ENCODE measurements at places on chromosomes 4 and X.

DNA sequence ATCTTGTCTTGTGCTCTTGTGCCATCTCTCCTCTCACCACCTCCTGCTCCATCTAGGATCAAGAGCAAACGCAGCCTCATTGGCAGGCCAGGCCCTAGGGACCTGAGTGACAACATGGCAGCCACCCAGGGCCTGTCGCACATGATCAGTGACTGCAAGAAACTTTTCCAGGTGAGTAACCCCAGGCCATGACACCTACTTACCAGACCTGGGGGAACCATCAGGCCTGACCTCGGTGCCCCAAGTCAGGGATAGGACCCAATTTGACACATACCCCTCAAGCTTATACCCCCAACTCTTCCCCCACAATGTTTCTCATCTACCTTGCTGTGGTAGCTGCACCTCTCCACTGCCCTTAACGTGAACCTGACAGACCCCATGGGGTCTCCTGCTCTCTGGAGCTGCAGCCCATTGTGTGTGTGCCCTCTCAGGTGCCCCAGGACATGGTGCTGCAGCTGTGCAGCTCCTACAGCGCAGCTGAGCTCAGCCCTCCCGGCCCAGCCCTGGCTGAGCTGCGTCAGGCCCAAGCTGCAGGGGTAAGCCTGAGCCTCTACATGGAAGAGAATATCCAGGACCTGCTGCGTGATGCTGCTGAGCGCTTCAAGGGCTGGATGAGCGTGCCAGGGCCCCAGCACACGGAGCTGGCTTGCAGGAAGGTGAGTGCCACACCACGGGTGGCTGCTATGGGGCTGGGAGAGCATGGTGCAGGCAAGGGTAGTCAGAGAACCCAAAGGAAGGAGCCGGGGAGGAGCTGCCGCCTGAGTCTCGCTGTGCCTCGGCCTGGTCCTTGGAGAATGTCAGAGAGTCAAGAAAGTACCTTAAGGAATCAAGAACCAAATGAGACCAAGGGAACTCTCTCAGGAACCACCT is 74.8 kb downstream of the STARD8 start:
- DNase-seq, result no peak

GRCh38 chr4:79047316-79047715 is 108.1 kb upstream of the PAQR3 start:
- DNase-seq, result no peak

DNA sequence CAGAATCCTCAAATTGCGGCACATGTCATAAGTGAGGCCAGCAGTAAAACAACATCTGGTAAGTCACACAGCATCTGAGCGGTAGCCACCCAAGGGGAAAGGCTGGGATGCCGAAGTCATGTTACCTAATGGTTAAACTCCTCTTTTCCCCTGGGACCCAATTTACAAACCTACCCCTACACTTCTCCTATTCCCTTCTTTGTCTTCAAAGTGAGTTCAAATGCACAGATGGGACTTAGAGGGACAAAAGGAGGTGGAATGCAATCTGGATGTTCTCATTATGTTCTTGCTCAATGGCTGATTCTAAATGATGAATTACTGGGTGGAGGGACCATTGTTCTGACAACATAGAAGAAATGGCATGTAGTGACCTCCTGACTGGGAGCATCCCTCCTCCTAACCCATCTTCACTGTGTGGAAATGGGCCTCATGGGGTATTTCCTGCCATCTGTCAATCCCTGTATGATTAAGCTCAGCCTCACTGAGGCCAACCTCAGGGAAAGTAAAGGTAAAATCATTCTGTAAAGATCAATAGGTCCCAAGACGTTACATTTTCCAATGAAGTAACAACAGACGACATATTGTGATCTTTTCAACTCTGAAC is 8.5 kb downstream of the CD40LG start:
- DNase-seq, result no peak

DNA sequence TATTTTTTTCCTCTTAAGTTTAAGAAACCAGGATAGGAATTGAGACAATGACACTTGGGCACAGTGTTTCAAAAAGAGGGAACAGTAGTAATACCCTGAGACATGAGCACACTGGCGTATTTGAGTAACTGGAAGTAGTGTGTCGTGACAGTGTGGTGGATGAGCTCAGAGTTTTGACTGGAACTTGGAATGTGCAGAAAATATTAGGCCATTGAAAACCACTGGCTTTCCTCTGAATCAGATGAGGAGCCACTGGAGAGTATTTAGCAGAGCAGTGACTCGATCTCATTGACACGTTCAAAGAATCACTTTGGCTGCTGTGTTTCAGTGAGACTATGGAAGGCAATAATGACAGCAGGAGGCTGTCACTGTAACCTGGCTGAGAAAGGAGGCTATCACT is 1531.2 kb downstream of the STIM2 start:
- DNase-seq, result no peak

DNA sequence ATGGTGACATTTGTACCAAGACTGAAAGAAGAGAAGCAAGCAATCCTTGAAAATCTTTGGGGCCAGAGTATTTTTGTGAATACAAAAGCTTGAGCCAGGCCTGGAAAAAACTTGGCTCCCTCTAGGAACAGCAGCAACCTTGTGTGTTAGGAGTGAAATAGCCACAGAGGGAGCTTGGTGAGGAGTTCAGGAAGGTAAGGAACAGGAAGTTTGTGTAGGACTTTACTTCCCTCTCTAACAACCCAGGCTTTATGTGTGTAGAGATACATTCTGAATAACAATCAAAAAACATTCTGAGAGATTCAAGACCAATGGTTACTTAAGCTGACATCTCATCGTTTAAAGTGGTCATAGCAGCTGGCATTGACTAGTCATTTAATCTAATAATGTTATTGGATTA is 668.5 kb downstream of the PCDH18 start:
- no peak for DNase-seq

- no peak for DNase-seq
Observed at GRCh38 chr4:104465201-104465600, 29.5 kb downstream of the CXXC4 start.

DNA sequence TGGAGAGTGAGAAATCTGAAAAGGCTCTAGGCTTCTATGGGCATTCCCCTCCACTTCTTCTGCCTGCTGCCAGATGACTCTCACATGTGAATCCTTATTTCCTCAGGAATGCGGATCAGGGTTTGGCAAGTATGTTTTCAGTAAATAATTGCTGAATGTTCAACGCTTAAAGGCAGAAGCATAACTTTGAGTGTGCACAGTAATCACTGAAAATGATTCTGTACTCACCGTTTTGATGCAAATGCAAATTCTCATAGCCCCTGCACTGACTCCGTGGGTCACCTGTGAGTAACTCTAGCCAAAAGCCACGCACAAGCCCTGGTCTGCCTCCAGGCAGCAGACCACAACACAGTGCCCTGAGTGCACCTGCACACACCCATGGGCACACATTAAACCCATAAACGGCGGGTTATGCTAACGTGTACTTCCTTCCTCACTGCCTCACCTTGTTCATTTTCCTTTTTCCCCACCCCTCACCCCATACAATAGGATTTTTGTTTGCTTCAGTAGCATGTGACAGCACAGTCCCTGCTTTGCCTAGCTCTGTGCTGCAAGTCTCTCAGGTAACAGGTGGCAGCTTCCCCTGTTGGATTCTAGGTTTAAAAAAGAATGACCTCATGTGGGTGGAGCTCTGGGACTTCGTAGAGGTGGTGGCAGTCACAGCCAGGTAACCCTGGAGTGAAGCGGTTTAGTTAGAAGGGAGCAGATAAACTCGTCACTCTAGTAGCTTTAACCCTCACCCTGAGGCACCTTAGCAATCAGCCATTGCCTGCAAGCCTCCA is at the start of gene ARHGEF38:
ARHGEF38 (plus strand) TSS at position 656 of the 782 bp plus-strand sequence. CDS start 146 bp downstream, outside the sequence.
- DNase-seq, result no peak

DNA sequence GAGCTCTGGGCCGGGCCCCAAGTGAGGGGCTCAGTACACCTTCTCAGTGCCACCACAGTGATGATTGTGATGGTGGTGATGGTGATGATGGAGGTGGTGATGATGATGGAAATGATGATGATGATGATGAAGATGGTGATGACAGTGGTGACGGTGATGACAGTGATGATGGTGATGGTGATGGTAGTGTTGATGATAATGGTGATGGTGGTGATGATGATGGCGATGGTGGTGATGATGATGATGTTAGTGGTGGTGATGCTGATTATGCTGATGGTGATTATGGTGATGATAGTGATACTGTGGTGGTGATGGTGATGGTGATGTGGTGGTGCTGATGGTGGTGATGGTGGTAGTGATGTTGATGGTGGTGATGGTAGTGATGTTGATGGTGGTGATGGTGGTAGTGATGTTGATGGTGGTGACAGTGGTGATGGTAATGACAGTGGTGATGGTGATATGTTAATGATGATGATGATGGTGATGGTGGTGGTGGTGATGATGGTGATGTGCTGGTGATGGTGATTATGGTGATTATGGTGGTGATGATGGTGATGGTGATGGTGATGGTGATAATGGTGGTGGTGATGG is 29.9 kb downstream of the HMX1 start:
- no peak for DNase-seq

GRCh38 chrX:41541386-41541785 is 94.2 kb downstream of the NYX start:
- DNase-seq, result no peak

GRCh38 chr4:154084864-154085263 is 296.0 kb upstream of the SFRP2 start:
- DNase-seq, result no peak

- DNase-seq, result no peak
Observed at GRCh38 chrX:10172877-10173276, 16.1 kb downstream of the CLCN4 start.

- DNase-seq, result no peak
Observed at GRCh38 chr4:74235135-74235534, 73.1 kb upstream of the EPGN start.

GRCh38 chr4:47050761-47051725 is 19.7 kb downstream of the GABRB1 start:
- no peak for DNase-seq

- DNase-seq, result no peak
Observed at GRCh38 chrX:107742700-107743191, 32.8 kb downstream of the TSC22D3 start.

GRCh38 chrX:152989292-152989658 is 4.6 kb downstream of the PNMA5 start:
- DNase-seq, result no peak

DNA sequence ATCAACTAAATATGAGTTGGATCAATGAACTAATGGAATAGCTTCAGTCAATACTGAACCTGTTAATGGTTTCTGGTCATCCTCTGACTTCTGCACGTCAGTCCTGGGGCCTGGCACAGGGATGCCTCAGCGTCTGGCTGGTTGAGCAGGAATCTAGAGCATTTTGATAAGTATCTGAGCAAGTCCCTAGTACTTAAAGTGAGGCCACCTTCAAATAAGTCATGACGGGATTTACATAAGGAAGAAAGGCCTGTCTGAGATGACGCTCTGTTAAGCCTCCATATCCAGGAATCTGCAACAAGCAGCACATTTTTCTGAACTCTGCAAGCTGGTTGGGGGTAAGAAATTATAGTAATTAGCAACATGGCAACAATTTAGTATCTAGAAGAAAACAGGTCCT is 83.2 kb upstream of the TBC1D9 start:
- DNase-seq, result no peak

GRCh38 chr4:102807345-102807744 is 20.0 kb downstream of the UBE2D3 start:
- no peak for DNase-seq

- no peak for DNase-seq
Observed at GRCh38 chrX:11407331-11408108, 114.3 kb downstream of the AMELX start.

DNA sequence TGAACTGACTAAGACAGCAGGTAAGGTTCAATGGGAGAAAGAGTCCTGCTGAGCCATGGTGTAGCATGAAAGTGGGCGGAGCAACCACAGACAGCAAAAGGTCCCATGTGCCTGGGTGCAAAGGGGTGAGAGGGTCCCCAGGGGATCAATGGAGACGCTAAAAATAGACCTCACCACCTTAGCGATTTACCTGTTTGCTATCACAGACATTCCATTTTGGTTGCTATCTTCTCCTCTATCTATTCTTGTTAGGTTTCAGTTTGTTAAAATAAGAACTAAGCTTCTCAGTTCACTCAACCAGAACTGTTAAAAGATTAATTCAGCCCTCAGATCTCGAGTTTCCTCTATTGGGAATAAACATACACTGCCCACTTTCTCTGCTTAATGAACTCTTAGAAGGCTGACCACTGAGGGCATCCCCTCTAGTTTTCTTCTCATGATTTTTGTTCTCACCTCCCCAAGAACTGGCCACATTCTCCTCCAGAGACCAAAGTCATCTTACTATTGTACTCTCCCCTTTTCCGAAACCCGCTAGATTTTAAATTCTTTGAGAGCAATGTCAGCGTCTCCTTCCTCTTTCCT is 136.7 kb downstream of the PARM1 start:
- DNase-seq, result no peak

- no peak for DNase-seq
Observed at GRCh38 chrX:129599499-129599898, 55.3 kb downstream of the APLN start.

- no peak for DNase-seq
Observed at GRCh38 chrX:72255445-72255844, 16.6 kb upstream of the ERCC6L start.

- DNase-seq, result no peak
Observed at GRCh38 chr4:140059159-140059558, 94.8 kb downstream of the MAML3 start.

DNA sequence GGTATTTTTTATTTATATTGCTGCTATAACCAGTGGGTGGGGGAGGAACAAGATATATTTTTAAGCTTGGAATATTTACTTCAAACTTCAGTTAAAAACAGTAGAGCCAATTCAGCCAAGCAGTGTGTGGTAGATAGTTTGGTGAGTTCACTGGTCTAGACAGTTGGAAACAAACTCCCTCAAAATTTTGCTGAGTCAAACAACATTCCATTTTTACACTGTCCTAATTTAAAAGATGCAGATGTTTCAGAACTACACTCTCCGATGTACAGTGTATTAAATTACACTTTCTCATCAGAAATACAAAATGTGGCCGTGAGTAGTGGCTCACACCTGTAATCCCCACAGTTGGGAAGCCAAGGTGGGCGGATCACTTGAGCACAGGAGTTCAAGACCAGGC is 23.3 kb downstream of the PRKX start:
- DNase-seq, result no peak

GRCh38 chr4:22237846-22238494 is 277.9 kb downstream of the ADGRA3 start:
- DNase-seq, result no peak

DNA sequence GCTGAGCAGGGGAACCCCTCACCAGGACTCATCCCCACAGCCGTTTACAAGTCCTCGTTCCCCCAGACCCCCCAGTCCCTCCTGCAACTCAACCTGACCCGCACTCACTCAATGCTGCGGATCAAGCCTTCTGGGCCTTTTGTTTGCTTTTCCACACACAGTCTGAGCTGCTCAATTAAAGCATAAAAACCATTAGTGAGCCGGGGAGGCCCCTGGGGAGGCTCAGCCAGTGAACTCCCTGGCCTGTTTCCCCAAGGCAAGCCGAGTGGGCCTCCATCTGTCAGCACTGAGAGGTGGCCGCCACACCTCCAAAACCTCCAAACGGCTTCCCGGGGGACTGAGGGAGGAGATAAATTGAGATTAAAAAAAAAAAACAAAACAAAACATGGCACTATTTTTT is 158.5 kb downstream of the SHOX start:
- DNase-seq, result no peak

DNA sequence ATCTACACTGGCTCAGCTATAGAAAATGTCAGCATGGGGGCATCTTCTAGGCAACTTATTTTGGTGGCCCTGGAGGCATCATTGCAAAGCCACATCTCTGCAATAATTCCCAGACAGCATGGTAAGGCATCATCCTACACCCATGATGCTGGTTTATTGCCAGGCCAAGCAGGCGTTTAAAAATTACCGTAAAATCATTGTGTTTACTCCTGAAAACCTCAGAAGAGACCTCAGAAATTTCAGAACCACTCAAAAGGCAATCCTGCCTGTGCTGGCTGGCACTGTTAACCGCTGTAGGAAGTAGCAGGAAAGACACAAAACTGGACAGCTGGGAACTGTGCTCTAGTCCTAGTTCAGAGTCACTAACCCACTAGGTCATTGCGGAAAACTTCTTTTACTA is 63.2 kb downstream of the MID1 start:
- no peak for DNase-seq
